ENCODE measurements at places on chromosomes 13 and 19.

DNA sequence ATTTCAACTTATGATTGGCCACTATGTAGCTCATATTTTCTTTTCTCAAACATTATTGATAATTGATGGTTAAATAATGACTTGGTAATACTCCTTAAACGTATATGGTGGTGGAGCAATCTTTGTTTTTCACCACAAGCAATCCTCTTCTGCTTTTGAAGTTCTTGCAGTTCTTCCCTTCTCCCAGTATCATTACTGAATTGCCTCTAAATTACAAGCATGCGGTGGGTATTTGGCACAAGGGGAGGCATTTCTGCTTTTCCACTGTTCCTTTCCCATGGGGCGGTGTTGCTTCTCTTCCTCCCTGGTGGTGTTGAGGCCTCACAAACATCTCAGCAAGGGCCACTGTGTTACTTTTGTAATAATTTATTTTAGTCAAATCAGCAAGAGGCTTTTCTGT, 234.4 kb upstream of the RXFP2 start:
- no peaks in the 10 kb centered on the region for H3K36me3 ChIP-seq
- H3K4me1 ChIP-seq, result no peaks in the 10 kb centered on the region
- no peak overlapping the region for H3K27ac ChIP-seq
- DNase-seq, result no peak

- peak within 1 kb of the TSS; percentile 45 for H3K4me3 ChIP-seq
- H3K4me1 ChIP-seq, result no peaks in the 10 kb centered on the region
- no peaks in the 10 kb centered on the region for H3K36me3 ChIP-seq
- H3K27me3 ChIP-seq, result no peaks in the 10 kb centered on the region
Observed at GRCh38 chr19:4559569-4559968, at the start of gene SEMA6B. Gene SEMA6B (minus strand): TSS chr19:4559684. CDS start chr19:4558457, 1,227 bp downstream.

GRCh38 chr13:77836423-77836822, 82.2 kb downstream of the EDNRB start:
- H3K36me3 ChIP-seq, result no peaks in the 10 kb centered on the region
- H3K4me1 ChIP-seq, result no peaks in the 10 kb centered on the region
- no peaks in the 10 kb centered on the region for H3K27me3 ChIP-seq
- no peak for DNase-seq
- no peak overlapping the region for H3K4me3 ChIP-seq

DNA sequence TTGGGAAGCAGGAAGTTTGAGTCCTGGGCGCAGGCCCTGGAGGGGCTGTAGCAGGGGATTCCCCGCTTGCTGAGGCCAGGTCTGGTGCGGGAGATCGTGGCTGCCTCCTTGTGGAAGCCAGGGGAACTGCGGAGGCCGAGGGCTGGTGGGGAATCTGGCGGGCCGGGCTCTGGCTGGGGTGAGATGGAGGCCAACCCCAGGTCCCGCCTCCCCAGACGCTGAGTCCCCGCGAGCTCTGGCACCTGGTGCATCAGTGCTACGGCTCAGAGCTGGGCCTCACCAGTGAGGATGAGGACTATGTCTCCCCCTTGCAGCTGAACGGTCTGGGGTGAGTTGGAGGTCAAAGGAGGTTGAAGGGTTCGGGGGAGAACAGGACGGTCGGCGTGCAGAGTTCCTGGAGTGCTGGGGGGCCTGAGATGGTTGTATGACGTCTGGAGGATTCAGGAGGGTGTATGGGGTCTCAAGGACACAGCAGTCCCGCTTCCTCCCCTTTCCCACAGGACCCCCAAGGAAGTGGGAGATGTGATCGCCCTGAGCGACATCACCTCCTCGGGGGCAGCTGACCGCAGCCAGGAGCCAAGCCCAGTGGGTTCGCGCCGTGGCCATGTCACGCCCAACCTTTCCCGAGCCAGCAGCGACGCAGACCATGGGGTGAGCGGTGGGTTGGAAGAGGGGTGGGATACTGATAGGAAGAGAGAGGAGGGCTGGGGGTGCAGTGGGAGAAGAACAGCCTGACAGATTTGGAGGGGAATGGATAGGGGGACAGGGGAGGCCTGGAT, 13.1 kb downstream of the GRAMD1A start:
- H3K4me3 ChIP-seq, result no peak overlapping the region
- DNase-seq, result no peak
- H3K27me3 ChIP-seq, result no peaks in the 10 kb centered on the region
- no peak overlapping the region for H3K27ac ChIP-seq
- H3K36me3 ChIP-seq, result peaks cover 66% of the 10 kb centered on the region

DNA sequence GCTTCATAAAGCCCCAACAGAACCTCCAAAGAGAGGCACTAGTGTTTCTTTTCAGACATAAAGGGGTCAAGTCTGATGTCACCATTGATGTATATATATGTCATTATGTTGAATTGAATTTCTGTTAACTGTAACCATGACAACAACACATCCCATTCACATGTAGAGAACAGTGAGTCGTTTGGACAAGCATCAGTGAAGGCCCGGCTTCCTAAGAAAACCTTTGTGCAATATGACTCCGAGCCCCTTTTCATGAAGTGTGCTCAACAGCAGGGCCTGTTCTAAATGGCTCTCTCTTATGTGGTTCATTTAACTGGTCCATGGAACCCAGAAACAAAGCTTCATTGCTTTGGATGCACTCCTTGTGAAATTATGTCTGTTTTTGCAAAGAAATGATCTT, 67.2 kb upstream of the UBL3 start:
- H3K27me3 ChIP-seq, result no peaks in the 10 kb centered on the region
- peaks cover 8% of the 10 kb centered on the region for H3K4me1 ChIP-seq
- no peak for DNase-seq
- no peak overlapping the region for H3K27ac ChIP-seq

GRCh38 chr13:27920677-27921420, 1.0 kb downstream of the PDX1 start:
- no peak overlapping the region for H3K27ac ChIP-seq
- peaks cover 7% of the 10 kb centered on the region for H3K4me1 ChIP-seq
- no peaks in the 10 kb centered on the region for H3K36me3 ChIP-seq
- H3K27me3 ChIP-seq, result peaks cover 55% of the 10 kb centered on the region

DNA sequence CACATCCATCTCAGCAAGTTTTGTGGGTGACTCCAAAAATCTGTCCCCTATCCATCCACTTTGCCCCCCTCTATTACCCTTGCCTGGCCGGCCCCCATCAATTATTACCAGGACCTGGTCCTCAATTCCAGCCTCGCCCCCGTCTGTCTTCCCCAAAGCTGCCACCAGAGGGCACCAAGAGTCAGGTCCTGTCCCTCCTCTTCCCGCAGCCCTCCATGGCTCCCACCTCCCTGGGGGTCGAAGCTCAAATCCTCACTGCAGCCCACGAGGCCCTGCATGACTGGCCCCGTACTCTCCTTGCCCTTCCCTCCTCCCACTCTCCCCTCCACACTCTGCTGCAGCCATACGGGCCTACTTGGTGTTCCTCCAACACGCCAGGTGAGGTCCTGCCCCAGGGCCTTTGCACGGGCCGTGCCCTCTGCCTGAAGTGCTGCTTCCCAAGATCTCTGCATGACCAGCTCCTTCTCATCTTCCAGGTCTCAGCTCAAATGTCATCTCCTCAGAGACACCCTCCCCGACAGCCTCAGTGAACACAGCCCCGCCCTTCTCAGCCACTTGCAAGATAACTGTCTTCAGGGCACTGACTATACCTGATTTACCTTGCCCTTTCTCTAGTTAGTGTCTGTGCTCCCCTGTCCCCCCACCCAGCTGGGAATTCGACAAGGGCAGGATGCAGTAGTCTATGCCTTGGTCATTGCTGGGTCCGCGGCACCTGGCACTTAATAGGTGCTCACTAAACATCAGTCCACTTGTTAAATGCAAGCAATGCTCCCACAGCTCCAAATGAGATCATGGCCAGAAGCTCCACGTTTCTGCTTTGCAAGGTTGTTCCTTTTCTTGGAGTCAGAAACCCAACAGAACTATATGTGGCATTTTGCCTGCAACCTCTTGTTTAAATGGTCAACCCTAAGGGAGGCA, 16.8 kb upstream of the SEMA6B start:
- DNase-seq, result no peak
- H3K4me3 ChIP-seq, result no peak overlapping the region
- peaks cover 13% of the 10 kb centered on the region for H3K27me3 ChIP-seq

DNA sequence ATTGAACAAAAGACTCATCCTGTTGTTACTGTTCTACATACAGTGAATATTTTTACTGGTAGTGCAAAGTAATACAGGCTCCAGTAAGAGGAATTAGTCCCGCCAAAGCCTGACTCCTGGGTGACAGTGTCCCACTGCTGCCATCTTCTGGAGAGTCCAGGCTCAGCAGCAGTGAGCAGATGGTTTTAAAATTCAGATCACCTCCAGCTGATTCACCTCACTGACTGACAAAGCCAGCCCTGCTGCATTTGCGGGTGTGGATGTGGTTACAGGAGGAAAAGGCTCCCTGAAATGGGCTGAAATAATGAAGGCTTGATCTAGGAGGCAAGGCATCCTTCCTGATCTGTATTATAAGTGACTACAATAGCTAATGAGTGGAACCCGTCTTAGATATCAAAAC, 18.3 kb downstream of the PABPC3 start:
- no peak overlapping the region for H3K4me3 ChIP-seq
- H3K4me1 ChIP-seq, result no peaks in the 10 kb centered on the region
- H3K27me3 ChIP-seq, result no peaks in the 10 kb centered on the region
- H3K27ac ChIP-seq, result no peak overlapping the region
- peak; percentile 65 for DNase-seq

DNA sequence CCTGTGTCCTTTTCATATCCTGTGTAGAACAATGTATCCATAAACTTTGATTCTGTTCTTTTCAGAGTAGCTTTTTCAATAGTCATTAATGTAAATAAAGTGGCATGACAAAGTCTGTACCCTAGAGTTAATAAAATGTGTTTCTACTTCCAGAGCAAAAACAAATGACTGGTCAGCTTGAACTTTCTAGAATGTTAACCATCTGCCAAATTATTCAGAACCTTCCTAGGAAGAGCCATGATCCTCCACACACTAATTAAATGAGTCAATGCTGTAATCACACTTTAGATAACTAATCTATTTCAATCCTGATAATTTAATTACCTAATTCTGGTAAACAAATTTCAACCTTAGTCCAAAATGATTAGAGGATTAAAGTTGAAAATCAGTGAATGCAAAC, 73.2 kb downstream of the DIAPH3 start:
- DNase-seq, result no peak
- H3K27ac ChIP-seq, result no peak overlapping the region
- no peaks in the 10 kb centered on the region for H3K27me3 ChIP-seq
- H3K36me3 ChIP-seq, result no peaks in the 10 kb centered on the region
- H3K4me3 ChIP-seq, result no peak overlapping the region

GRCh38 chr19:19434483-19435045, 29.1 kb downstream of the GATAD2A start:
- H3K36me3 ChIP-seq, result no peaks in the 10 kb centered on the region
- H3K27me3 ChIP-seq, result no peaks in the 10 kb centered on the region
- no peak overlapping the region for H3K4me3 ChIP-seq
- DNase-seq, result peak; percentile 77

- no peak for DNase-seq
- H3K27me3 ChIP-seq, result no peaks in the 10 kb centered on the region
- H3K36me3 ChIP-seq, result peaks cover 12% of the 10 kb centered on the region
- H3K27ac ChIP-seq, result peak overlapping the region; percentile 64
Observed at GRCh38 chr19:3383121-3383722, 16.8 kb downstream of the NFIC start.

DNA sequence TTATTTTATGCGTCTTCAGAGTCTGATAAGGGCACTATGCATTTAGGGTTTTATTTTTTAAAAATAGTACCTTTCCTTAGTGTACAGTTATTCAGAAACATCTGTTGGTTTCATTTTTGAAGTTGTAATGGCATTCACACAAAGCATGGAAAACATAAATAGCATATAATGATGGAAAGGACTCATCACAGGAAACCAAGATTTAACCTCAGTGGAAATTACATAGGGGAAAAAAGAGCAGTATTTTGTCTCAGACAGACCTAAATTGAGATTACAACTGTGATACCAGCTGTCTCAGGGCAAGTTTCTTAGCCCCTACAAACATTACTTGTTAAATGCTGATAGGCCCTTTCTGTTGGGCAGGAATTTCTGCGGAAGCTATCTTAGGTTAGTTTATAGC, 57.2 kb downstream of the NHLRC3 start:
- H3K4me3 ChIP-seq, result no peak overlapping the region
- H3K27me3 ChIP-seq, result no peaks in the 10 kb centered on the region
- no peaks in the 10 kb centered on the region for H3K36me3 ChIP-seq
- H3K27ac ChIP-seq, result no peak overlapping the region
- H3K4me1 ChIP-seq, result no peaks in the 10 kb centered on the region
- DNase-seq, result no peak

GRCh38 chr13:59846845-59847620, 316.7 kb downstream of the DIAPH3 start:
- H3K27ac ChIP-seq, result no peak overlapping the region
- no peak overlapping the region for H3K4me3 ChIP-seq
- no peaks in the 10 kb centered on the region for H3K36me3 ChIP-seq

DNA sequence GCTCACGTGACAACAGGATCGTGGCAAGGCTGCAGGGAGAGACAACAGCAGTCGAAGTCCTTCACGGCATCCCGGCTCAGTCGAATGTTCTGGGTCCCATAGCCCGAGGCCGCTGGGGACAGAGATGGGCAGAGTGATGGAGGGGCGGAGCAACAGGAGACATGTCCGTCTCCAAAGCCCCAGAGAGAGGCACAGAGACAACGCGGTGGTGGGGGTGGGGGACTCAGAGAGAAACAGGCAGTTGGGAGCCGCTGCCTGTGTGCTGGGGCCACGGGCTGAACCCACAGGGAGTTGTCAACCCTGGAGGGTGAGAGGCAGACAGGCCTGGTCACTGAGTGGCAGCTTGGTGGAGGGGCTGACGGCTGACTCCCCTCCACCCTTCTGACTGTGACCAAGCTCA, 20.4 kb downstream of the NOSIP start:
- H3K4me3 ChIP-seq, result no peak overlapping the region
- H3K36me3 ChIP-seq, result peaks cover 43% of the 10 kb centered on the region
- no peaks in the 10 kb centered on the region for H3K4me1 ChIP-seq
- no peaks in the 10 kb centered on the region for H3K27me3 ChIP-seq
- H3K27ac ChIP-seq, result peak overlapping the region; percentile 8

GRCh38 chr19:43623889-43624670, 4.7 kb upstream of the ZNF428 start:
- H3K27me3 ChIP-seq, result no peaks in the 10 kb centered on the region
- no peak for DNase-seq
- H3K4me1 ChIP-seq, result no peaks in the 10 kb centered on the region
- H3K36me3 ChIP-seq, result no peaks in the 10 kb centered on the region
- H3K27ac ChIP-seq, result no peak overlapping the region
- no peak overlapping the region for H3K4me3 ChIP-seq

DNA sequence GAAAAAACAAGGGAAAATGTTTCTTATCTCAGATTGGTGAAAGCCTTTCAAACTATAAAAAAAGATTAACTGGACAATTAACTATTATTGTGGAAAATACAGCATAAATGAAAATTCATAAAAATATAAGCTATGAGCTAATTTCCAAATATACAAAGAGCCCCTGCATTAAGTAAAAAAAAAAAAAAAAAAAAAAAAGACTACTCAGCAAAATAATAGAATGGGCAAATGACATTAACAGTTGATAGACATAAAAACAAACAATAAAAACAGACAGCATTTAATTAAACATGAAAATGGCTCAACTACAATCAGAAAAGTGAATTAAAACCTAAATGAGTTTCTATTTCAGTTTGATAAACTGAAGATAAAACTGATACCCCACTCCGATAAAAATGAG, 77.5 kb downstream of the RBM26 start:
- H3K27me3 ChIP-seq, result no peaks in the 10 kb centered on the region
- H3K27ac ChIP-seq, result no peak overlapping the region
- H3K4me3 ChIP-seq, result no peak overlapping the region
- peaks cover 4% of the 10 kb centered on the region for H3K36me3 ChIP-seq
